Activated naive CD4-positive, alpha-beta T cell (primary cell): ENCODE measurements at places on chromosomes 1 and 21.

DNA sequence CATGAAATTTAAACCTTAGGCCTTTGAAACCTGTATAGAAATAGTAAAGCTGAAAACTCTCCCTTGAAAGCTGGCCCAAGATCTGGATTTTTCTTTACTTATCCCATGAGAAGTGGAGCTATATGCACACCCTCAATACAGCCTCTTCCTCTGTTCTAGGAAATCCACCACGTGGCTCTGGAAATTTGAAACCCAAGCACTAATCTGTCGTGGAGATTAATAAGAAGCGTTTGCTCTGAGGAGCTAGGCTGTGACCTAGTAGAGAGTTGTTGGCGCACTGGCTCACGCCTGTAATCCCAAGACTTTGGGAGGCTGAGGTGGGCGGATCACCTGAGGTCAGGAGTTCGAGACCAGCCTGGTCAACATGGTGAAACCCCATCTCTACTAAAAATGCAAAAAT is 291.3 kb upstream of the PLXNA2 start:
- DNase-seq, result no peak

DNA sequence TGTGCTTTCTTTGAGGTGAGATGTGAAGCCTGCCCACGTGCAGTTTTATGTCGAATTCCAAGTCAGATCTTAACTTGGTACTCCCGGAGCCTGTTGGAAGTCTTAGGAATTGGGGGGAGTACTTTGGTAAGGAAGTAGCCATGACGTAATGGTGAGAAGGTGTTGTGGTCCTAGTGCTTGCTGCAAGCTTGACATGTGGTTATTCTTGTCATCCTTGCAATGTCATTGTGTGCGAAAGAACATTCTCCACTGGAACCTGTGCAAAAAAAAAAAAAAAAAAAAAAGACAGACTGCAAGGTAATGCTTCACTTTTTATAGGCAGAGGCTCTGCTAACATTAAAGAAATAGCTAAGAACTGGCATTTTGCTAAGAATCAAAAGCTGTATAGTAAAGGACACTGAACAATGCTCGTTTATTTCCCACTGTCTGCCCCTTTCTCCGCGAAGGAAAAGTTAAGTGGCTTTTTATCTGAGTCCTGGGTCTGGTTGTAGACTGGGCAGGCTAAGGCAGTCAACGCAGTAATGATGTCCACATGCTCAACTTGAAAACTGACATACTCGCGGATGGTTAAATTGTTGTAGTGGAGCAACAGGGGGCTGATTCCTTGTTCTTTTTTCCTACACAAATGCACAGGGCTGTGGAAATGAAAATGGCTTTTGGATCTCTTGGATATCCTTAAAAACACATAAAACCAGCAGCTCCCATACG is 2.1 kb downstream of the KAZN start:
- DNase-seq, result no peak

DNA sequence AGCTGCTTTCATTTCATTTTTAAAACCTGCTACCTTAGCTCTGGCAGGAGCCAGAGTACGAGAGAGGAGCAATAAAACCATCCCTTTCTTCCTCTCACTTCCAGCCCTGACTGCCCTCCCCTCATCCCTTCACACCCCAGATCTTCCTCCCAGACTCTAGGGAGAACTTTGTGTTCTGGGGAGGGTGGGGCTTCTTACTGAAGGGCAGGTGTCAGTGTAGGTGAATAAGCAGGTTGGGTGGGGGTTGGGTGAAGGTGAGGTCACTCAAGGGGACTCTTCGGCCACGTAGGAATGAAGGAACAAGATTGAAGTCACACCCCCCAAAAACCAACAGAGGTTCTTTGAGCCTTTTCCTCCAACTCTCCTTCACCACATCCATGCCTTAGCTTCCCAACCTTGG is 88.9 kb downstream of the CD58 start:
- no peak for DNase-seq

- DNase-seq, result no peak
Measured at GRCh38 chr1:244439391-244440032, 12.2 kb downstream of the ADSS2 start.

- DNase-seq, result no peak
Measured at GRCh38 chr1:13498553-13498952, 15.2 kb downstream of the LRRC38 start.
